ENCODE measurements at places on chromosomes 6 and 20. TPM values are rescaled to one million over a fixed set of nuclear protein-coding genes. Genes with fewer than 3 reads are reported as not detected.

Gene PLCB1
- total RNA-seq: 26.3 TPM

Gene PGC
- 18.4 TPM for total RNA-seq

Gene TCF15
- total RNA-seq: 0.68 TPM

Gene APOBEC2
- total RNA-seq: 2.0 TPM

Gene RAD21L1
- not detected for total RNA-seq

Gene SIRPA
- 20.3 TPM for total RNA-seq

Gene RAET1L
- total RNA-seq: not detected

Gene CST2
- total RNA-seq: not detected

Gene ARMC2
- 8.4 TPM for total RNA-seq

GRCh38 chr6:148431413-148431812 is 88.8 kb downstream of the SASH1 start:
- no peaks in the 10 kb centered on the region for H3K27me3 ChIP-seq
- H3K27ac ChIP-seq: no peak overlapping the region
- no peak for DNase-seq
- no peaks in the 10 kb centered on the region for H3K36me3 ChIP-seq
- no peak overlapping the region for H3K4me3 ChIP-seq

- no peaks in the 10 kb centered on the region for H3K36me3 ChIP-seq
- peaks cover 3% of the 10 kb centered on the region for H3K4me1 ChIP-seq
- H3K27me3 ChIP-seq: no peaks in the 10 kb centered on the region
- DNase-seq: no peak
- H3K4me3 ChIP-seq: no peak overlapping the region
Observed at GRCh38 chr6:12132351-12133222, 120.5 kb downstream of the HIVEP1 start.

GRCh38 chr20:58308290-58308679 is 1.2 kb upstream of the RAB22A start:
- H3K4me3 ChIP-seq: no peak overlapping the region
- DNase-seq: no peak
- no peaks in the 10 kb centered on the region for H3K27me3 ChIP-seq
- no peaks in the 10 kb centered on the region for H3K36me3 ChIP-seq

DNA sequence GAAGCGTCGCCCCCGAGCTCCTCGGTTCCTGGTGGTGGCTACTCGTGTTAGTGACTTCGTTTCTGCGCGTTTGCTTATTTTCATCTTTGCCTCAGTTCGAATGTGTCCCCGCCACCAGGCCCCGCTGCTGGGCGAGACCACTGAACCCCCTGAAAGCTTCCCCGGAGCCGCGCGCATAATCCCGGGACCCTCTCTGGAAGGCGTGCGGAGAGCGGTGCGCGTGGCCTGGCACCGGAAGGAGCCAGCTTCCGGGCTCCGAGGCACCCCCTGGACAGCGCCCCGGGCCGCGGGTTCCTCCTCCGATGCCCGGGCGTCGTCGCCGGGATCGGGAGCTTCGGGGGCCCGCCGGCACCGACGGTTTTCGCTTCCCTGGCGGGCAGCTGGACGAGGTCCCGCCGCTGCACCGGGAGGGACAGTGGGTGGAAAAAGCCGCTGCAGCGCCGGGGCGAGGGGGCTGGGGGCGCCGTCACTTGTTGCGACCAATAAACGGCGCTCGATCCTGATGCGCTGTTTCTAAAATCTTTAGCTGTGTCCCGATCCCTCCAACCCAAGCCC is 643 bp upstream of the SLC35D3 start:
- DNase-seq: no peak
- H3K36me3 ChIP-seq: no peaks in the 10 kb centered on the region
- H3K27me3 ChIP-seq: peaks cover 16% of the 10 kb centered on the region
- H3K27ac ChIP-seq: no peak overlapping the region

GRCh38 chr6:166751051-166751595 is 124.1 kb upstream of the RPS6KA2 start:
- H3K27me3 ChIP-seq: no peaks in the 10 kb centered on the region
- H3K4me3 ChIP-seq: no peak overlapping the region
- H3K27ac ChIP-seq: no peak overlapping the region
- no peaks in the 10 kb centered on the region for H3K36me3 ChIP-seq
- no peak for DNase-seq

- H3K4me3 ChIP-seq: no peak overlapping the region
- H3K36me3 ChIP-seq: no peaks in the 10 kb centered on the region
- H3K4me1 ChIP-seq: no peaks in the 10 kb centered on the region
- no peaks in the 10 kb centered on the region for H3K27me3 ChIP-seq
- no peak overlapping the region for H3K27ac ChIP-seq
Observed at GRCh38 chr6:1873781-1874180, 264.1 kb downstream of the FOXC1 start.

- H3K36me3 ChIP-seq: no peaks in the 10 kb centered on the region
- DNase-seq: peak; percentile 26
- no peaks in the 10 kb centered on the region for H3K4me1 ChIP-seq
- no peak overlapping the region for H3K4me3 ChIP-seq
- no peaks in the 10 kb centered on the region for H3K27me3 ChIP-seq
Observed at GRCh38 chr20:49344975-49345374, 67.1 kb upstream of the ZNFX1 start.

DNA sequence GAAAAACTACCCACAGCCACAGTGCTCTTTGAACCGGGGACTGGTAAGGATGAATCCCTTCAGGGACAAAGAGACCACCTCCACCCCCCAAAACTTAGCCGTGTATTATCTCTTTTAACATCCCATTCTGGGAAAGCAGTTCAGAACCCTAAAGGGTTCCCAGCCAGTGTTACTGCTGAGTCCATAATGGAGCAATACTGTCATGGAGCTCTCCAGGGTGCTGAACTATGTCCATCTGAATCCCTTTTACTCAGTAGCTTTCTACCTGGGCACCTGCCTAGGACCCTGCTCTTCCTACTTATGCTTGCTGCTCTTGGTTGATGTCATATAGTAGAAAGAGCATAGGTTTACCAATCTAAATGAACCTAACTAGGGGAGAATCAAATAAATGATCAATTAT is 22.3 kb upstream of the SAYSD1 start:
- no peak overlapping the region for H3K27ac ChIP-seq
- no peak for DNase-seq
- H3K36me3 ChIP-seq: no peaks in the 10 kb centered on the region
- H3K27me3 ChIP-seq: no peaks in the 10 kb centered on the region
- no peak overlapping the region for H3K4me3 ChIP-seq

DNA sequence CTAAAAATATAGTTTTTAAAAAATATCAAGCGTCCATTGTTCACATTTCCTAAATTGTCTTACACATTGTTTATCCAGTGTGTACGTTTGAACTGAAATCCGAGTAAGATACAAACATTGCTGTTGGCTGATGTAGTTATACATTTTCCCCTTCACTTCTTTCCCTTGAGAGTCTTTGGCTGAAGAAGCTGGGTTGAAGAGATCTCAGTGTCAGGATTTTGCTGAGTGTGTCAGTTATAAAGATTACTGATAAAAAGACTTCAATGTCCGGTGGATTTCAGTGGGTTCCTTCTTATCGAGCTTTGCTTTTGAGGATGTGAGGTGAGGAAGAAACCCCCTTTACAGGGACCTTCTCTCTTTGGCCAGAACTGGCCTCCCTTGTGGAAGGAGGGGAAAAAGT is 20.5 kb downstream of the RFPL4B start:
- DNase-seq: no peak
- H3K27ac ChIP-seq: no peak overlapping the region
- no peaks in the 10 kb centered on the region for H3K36me3 ChIP-seq

DNA sequence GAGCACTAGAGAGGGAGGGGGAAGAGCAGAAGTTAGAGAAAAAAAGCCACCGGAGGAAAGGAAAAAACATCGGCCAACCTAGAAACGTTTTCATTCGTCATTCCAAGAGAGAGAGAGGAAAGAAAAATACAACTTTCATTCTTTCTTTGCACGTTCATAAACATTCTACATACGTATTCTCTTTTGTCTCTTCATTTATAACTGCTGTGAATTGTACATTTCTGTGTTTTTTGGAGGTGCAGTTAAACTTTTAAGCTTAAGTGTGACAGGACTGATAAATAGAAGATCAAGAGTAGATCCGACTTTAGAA is 2.0 kb downstream of the ID4 start:
- peak overlapping the region; percentile 89 for H3K27ac ChIP-seq
- H3K27me3 ChIP-seq: no peaks in the 10 kb centered on the region
- H3K4me3 ChIP-seq: peak overlapping the region; percentile 73
- no peaks in the 10 kb centered on the region for H3K36me3 ChIP-seq
- DNase-seq: no peak

DNA sequence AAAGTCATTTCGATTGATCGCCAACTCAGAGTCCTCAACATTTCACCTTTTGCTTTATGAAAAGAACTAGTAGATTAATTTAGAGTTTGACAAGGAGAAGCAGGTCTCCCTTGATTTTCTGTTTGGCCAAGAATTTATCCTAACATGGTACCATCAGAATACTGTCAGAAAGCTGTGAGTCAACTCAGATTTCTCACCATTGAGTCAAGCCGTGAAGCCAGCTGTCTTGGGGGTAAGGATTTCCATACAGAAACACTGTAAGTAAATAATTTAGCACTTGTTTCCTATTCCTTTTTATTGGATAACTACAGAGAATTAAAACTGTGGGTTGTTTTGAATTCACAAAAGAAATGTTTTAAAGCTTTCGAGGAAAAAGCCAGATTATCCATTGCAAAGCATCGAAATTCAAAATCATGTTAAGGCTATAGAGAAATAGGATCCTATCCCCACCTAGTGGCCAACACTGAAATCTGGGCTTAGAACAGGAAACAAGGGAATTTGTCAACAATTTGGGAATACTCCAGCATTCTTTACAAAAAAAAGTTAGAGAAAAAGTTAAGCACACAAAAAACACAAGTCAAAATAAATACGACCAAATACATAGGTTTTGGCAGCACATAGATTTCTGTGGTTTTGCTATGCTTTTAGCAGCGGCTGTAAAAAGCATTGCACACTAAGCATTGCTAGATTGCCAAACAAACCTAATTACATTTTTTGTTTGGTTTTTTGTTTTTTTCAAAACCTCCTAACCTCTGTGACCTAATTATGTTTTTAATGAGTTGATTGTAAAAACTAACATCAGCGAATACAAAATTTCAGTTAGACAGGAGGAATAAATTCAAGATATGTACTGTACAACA is 44.2 kb downstream of the COL11A2 start:
- peak; percentile 27 for DNase-seq
- no peak overlapping the region for H3K27ac ChIP-seq
- H3K4me3 ChIP-seq: no peak overlapping the region
- H3K4me1 ChIP-seq: no peaks in the 10 kb centered on the region
- no peaks in the 10 kb centered on the region for H3K36me3 ChIP-seq
- no peaks in the 10 kb centered on the region for H3K27me3 ChIP-seq

DNA sequence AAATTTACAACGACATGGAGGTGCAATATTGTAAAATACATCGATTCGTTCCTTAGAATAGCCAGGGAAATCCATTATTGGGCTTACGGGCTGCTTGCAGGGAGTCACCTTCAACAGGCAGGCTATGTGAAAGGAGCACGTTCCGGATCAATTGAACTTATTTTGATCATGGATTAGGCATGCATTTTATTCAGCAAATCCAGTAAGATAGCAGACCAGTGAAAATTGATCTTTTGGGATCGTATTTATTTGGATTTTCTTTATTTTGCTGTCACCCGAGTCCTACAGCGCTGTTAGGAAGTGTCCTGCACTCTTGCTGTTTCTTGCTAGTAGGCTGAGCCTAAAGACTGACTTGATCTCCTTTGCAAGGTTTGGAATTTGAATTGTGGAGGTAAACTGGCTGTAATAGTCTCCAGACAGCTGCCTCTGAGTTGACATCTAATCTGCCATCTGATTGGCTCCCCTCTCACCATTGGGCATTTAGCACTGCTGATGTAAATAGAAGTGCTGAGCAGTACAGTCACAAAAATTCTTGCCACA is 3.0 kb downstream of the ARID1B start:
- H3K36me3 ChIP-seq: no peaks in the 10 kb centered on the region
- peak overlapping the region; percentile 89 for H3K4me3 ChIP-seq
- peak overlapping the region; percentile 98 for H3K27ac ChIP-seq
- peaks cover 7% of the 10 kb centered on the region for H3K4me1 ChIP-seq
- H3K27me3 ChIP-seq: no peaks in the 10 kb centered on the region

DNA sequence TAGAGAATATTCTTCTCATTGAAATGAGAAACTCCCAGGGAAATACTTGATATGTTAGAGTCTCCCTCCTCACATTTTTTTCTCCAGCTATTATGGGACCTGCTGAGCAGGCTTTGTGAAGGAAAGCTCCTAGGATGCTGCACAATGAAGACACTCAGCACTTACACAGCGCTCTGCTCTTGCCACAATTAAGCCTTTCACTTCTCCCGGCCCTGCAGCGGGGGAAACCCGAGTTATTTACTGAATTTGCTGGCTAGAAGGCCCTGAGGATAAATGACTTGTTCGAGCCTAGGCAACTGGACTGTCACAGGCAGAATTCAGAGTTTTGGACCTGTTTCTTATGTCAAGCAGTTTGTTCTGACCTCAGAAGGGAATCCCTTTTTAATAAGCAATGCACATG is 102.0 kb downstream of the MAP3K7 start:
- DNase-seq: no peak
- H3K36me3 ChIP-seq: no peaks in the 10 kb centered on the region

- no peak overlapping the region for H3K27ac ChIP-seq
- no peaks in the 10 kb centered on the region for H3K27me3 ChIP-seq
- H3K36me3 ChIP-seq: no peaks in the 10 kb centered on the region
- H3K4me3 ChIP-seq: no peak overlapping the region
- no peaks in the 10 kb centered on the region for H3K4me1 ChIP-seq
Observed at GRCh38 chr20:61436667-61437279, 184.7 kb downstream of the CDH4 start.

GRCh38 chr20:35823147-35823546 is 51.3 kb downstream of the PHF20 start:
- no peaks in the 10 kb centered on the region for H3K27me3 ChIP-seq
- no peak overlapping the region for H3K27ac ChIP-seq
- no peak overlapping the region for H3K4me3 ChIP-seq
- no peaks in the 10 kb centered on the region for H3K4me1 ChIP-seq
- no peak for DNase-seq

DNA sequence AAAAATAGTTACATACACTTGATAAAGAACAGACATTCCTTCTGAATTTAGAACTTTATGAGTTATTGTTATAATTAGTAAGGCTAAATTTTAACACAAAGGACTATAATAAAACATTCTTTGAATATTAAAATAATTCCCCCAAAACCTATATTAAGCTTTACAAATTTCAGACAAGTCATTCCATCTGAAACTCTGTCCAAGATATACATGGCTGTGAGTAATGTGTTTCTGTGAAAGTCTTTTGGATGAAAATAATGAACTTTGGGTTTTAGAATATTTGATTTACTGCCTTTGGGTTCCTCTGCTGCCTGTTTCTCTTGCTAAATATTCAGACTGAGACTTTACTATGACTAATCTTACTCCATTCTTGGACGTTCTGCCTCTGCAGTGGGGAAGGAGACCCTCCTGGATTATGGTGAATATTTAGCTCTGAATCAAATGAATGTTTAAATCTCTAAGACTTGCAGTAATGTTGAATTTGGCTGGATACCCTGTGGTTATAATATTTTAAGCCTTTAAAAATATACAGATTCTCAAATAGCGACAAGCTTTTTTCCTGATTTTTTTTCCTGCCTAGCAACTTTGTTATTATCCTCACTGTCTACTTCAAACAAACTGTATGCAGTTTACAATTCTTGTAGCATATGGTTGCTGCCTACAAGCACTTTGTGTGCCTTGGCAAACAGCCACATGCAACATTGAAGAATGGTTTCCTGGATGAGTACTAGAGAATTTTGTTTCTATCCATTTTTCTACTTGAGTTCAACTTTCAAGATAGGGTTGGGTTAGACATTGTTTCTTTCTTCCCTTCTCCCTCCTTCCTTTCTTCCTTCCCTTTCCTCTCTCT is 51.4 kb downstream of the TXLNB start:
- H3K27me3 ChIP-seq: no peaks in the 10 kb centered on the region
- no peaks in the 10 kb centered on the region for H3K4me1 ChIP-seq
- H3K4me3 ChIP-seq: no peak overlapping the region
- no peak overlapping the region for H3K27ac ChIP-seq
- no peaks in the 10 kb centered on the region for H3K36me3 ChIP-seq
- DNase-seq: peak; percentile 78

All from prostate gland (tissue), 2 donors.